ENCODE measurements at places on chromosomes 4 and X.

DNA sequence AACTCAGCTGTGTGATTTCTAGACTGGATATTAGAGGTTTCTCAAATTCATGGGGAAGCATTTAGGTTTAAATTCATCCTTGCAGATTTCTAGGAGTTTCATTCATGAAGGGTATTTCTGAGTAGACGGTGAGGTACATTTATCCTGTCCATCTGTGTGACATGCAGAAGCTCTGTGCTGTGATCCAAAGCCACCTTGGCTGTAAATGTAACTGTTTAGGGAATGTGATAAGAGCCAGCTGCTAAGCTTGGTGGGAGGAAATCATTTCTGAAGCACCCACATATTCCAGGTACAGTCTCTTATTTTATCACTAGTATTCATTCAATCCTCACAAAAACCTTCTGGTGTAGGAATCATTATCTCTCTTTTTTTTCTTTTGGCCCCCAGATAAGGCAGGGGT lies 8.7 kb upstream of the DCTD start:
- no peak for DNase-seq

GRCh38 chr4:157889788-157890187 lies 283.0 kb downstream of the GASK1B start:
- no peak for DNase-seq

DNA sequence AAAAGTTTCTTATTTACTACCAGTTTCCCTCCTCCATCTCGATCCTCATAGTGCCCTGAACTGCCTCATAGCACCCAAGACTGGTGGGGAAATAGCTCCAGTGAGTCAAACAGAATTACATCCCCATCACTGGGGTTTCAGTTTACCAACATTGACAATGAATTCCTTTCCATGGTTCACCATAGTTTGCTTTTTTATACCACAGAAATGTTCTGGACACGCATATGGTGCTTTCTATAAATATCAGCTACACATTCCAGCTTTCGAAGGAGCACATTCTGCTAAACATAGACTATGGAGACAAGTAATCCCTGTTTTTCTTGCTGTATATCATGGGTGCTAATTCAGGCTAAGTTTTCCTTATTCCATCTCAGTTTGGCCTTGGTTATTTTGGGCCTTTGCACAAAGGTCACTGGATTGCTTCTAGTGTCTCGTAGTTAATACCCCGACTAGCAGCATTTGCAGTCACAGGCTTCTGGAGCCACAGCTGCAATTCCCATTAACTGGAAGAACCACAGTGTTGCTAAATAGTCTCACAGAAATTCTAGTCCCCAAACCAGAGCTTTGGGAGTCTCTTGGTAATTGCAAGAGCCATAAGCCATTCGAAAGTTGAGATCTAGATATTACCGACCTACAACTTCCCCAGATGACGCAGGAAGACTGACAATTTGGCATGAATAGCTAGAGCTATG lies 53.4 kb upstream of the TRPC3 start:
- no peak for DNase-seq

GRCh38 chr4:80336582-80336981 lies 1.1 kb downstream of the CFAP299 start:
- peak; percentile 23 for DNase-seq

- no peak for DNase-seq
These were observed 27.8 kb downstream of the TAF1 start for GRCh38 chrX:71393919-71394318.

GRCh38 chrX:45191820-45192409 lies 8.8 kb downstream of the DIPK2B start:
- DNase-seq: no peak

DNA sequence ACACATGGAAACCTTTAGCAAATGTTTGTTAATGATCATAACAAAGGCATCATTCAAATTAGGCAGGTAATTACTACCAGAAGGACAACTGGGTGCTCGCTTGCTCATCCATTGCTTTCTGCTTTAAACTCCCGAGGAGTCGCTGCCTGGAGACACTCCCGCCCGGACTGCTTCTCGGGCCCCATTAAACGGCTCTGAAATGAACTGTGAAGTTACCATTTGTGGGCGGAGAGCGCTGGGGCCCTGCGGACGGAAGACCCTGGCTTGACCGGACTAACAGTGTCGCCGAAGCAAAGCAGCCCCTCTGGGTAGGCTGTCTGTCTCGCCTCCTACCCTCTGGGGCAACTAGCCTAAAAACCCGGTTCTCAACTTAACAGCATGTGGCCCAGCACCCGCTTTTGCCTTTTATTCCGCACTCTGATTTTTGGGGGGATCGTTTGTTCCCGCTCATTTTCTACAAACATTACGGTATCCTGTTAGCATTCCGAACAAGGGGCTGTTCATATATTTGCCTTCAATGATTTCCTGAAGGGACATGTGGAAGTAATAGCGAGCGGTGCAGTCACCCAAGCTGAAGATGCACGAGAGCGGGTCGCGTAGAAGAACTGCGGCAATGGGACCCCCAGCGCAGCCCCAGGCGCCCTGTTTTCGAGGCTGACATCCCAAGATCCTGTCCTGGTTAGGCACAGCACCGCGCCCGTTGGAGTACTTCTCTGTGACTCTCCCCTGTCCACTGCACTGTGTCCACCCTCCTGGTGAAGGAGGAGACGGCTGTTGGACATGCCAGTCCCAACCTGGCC lies 1.6 kb upstream of the PDGFRA start:
- DNase-seq: no peak

DNA sequence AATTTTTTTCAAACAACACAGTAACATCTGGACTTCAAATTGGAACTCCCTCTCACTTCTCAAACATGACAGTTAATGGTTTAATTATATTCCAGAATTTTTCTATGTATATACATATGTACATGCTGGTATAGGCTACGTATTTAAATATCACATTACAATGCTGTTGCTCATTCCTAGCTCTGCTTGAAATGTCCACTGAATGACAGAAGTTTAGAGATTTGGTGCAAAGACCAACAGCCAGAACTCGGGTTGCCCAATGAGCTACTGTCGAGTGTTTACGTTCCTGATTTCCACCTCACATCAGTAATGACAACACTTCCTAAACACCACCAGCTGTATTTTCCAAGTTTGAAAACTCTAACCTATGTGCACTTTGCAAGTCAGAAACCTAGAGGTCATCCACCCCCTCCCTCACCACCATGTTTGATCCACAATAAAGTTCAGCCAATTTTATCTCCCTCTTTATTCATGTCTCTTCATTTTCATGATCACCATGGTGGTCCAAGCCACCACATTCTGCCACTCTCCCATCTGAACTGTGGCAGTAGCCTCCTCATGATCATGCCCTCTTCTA lies 49.3 kb upstream of the RPL34 start:
- no peak for DNase-seq

- peak; percentile 30 for DNase-seq
These were observed 276.9 kb upstream of the TACR3 start for GRCh38 chr4:103996637-103997036.

- DNase-seq: peak; percentile 14
These were observed 733.7 kb upstream of the PABPC4L start for GRCh38 chr4:134935320-134935719.

GRCh38 chr4:120452001-120452400 lies 385.4 kb upstream of the MAD2L1 start:
- DNase-seq: no peak

DNA sequence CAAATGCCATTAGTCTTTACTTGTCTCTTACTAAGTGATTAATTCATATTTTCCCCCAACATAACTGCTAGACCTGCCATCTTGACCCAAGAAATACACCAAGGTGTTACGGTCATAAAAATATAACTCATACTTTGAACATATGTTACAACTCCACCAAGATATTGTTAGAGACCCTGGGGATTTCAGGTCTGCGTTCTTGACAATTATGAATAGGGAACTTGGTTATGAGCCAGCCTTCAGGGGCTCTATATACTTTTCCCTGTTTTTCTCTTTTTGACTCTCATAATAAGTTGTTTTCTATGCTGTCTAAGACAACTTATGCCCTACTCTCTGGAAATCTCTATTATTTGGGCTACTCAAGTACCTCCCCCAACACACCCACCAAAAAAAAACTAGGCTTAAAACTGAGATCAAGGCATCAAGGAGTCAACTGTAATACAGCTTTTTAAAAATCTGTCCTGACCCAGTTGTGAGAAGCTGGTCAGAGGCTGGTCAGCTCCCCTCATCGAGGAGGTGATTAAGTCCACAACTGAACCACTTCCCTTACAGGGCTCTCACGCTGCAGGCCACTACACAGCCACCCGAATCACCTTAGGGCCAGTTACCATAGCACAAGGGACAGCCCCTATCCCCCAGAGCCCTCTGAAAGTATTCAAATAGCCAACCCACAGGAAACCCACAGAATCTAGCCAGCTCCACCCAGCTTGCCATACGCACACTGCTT lies 10.5 kb upstream of the TLR3 start:
- no peak for DNase-seq

- DNase-seq: peak; percentile 19
These were observed 900.9 kb upstream of the EPHA5 start for GRCh38 chr4:66571145-66571695.

- no peak for DNase-seq
These were observed 1883.4 kb downstream of the STIM2 start for GRCh38 chr4:28744066-28744465.

GRCh38 chr4:113469023-113469390 lies 292.5 kb downstream of the CAMK2D start:
- DNase-seq: no peak

- no peak for DNase-seq
These were observed 30.5 kb downstream of the AFF1 start for GRCh38 chr4:86965019-86965976.

- no peak for DNase-seq
These were observed 6.3 kb upstream of the OTUD4 start for GRCh38 chr4:145186729-145187128.

GRCh38 chrX:14777525-14777924 lies 95.3 kb downstream of the FANCB start:
- DNase-seq: no peak

DNA sequence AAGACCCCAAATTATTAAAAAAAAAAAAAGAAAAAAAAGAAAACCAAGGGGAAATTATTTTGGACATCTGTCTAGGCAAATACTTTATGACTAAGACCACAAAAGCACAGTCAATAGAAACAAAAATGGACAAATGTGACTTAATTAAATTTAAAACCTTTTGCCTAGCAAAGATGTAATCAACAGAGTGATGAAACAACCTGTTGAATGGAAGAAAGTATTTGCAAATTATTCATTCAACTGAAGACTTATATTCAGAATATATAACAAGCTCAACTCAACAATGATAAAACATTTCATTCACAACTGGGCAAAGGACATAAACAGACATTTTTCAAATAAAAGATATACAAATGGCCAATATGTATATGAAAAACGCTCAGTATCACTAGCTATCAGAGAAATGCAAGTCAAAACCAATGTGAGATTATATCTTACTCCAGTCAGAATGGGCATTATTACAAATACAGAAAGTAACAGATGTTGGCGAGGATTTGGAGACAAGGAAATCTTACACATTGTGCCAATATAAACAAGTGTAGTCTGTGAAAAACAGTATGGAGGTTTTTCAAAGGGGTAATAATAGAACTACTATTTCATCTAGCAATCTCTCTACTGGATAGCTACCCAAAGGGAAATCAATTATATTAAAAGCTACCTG lies 67.1 kb downstream of the FAAH2 start:
- DNase-seq: no peak

DNA sequence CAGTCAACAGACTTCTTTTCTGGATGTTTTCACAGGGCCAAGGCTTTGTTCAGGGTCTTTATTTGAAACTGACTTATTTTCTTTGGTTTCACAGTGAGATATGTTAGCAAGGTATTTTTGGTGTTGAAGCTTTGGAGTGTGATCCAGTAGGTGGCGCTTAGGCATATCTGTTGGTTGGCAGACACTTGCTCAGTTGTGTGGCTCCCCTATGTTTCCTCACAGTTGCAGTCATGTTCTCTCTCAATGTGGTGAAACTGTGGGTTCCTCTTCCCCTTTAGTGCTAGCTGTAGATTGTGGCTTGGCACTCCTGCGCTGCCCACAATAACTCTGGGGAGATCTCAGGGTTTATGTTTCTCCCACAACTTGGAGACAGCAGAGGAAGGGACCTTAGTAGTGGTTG lies 460.8 kb downstream of the SLITRK2 start:
- peak; percentile 16 for DNase-seq

DNA sequence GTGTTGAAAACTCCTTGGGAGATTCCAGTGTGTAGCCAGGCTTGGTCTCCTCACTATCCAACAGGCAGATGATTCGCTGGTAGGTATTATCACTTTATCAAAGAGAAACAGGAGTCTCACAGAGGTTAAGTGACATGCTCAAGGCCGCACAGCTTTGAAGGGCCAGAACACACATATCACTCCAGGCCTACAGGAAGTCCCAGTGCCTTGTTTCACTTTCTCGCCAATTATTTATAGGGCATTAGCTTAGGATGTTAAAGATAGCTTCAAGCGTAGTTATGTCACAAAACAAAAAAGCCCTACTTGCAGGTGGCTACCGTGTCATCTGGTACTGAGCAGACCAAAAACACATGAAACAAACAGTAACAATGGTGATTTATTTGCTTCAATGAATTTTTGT lies 13.2 kb downstream of the ATP8A1 start:
- no peak for DNase-seq

DNA sequence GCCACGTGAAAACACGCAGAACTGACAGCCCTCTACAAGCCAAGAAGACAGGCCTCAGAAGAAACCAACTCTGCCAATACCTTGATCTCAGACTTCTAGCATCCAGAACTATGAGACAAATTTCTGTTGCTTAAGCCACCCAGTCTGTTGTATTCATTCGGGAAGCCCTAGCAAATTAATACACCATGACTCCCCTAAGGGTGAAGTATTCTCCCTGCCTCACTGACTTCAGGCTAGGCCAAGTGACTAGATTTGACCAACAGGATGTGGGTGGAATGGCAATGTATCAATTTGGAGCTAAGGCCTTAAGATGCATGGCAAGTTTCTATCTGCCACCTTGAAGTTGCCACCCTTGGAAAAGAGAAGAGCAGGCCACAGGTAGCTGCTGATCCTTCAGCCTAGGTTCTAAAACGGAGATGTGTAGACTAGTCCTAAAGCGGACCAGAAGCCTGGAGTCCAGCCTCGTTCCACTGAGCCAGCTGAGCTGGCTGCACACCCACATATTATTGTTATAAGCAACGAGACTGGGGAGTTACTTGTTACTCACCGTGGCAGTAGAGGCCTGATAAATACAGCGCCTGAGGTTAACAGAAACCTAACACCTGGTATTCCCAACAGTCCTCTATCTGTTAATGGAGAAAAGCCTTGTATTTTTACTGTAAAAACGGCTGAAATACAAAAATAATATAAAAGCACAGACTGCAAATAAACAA lies 16.4 kb downstream of the SCARB2 start:
- no peak for DNase-seq

- DNase-seq: no peak
These were observed 750.1 kb upstream of the ADGRL3 start for GRCh38 chr4:60450054-60450453.

GRCh38 chr4:140163029-140163810 lies 9.2 kb upstream of the MAML3 start:
- no peak for DNase-seq

DNA sequence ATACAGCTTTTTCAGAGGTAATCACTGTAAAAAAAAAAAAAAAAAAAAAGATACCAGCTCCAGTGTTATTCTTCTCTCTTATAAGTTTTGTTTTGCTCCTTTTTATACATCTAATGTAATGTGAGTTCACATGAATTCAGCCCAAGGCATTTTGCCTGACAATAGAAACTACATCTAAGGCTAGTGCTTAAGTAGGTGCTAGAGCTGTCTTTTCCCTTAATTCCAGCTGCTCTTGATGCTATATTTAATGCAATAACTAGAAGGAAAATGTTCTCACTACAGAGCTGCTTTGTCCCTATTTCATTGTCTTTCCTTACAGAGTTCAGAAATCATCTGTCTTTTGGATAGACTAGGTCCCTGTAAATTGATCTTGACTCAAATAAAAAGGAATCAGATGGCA lies 150.1 kb downstream of the NAA11 start:
- no peak for DNase-seq

- DNase-seq: no peak
These were observed 50.0 kb downstream of the C4orf50 start for GRCh38 chr4:5968246-5968645.

Data from NCI-H1694 treated with DMSO at 0.1 percent for 48 hours (cell line).